Prostate gland (tissue), 2 donors: ENCODE measurements at places on chromosomes 5 and 9. TPM values are rescaled to one million over a fixed set of nuclear protein-coding genes. Genes with fewer than 3 reads are reported as not detected.
A peak's percentile ranks its signal among the peaks of the same experiment; 100 is the strongest.

Gene PCDHB10
- 3.5 TPM for total RNA-seq

Gene PFN3
- total RNA-seq, result not detected

Gene CATSPER3
- total RNA-seq, result 3.2 TPM

Gene CCNI2
- total RNA-seq, result not detected

Gene SYK
- 4.5 TPM for total RNA-seq

Gene SLC36A3
- total RNA-seq, result not detected

- no peaks in the 10 kb centered on the region for H3K4me1 ChIP-seq
- no peak overlapping the region for H3K4me3 ChIP-seq
- no peaks in the 10 kb centered on the region for H3K36me3 ChIP-seq
- no peak for DNase-seq
These were observed 984.1 kb downstream of the TLE4 start for GRCh38 chr9:80555782-80556325.

- no peak overlapping the region for H3K27ac ChIP-seq
- H3K27me3 ChIP-seq, result no peaks in the 10 kb centered on the region
- no peaks in the 10 kb centered on the region for H3K36me3 ChIP-seq
- no peaks in the 10 kb centered on the region for H3K4me1 ChIP-seq
- no peak overlapping the region for H3K4me3 ChIP-seq
These were observed 147.6 kb downstream of the CDH10 start for GRCh38 chr5:24497145-24497544.

DNA sequence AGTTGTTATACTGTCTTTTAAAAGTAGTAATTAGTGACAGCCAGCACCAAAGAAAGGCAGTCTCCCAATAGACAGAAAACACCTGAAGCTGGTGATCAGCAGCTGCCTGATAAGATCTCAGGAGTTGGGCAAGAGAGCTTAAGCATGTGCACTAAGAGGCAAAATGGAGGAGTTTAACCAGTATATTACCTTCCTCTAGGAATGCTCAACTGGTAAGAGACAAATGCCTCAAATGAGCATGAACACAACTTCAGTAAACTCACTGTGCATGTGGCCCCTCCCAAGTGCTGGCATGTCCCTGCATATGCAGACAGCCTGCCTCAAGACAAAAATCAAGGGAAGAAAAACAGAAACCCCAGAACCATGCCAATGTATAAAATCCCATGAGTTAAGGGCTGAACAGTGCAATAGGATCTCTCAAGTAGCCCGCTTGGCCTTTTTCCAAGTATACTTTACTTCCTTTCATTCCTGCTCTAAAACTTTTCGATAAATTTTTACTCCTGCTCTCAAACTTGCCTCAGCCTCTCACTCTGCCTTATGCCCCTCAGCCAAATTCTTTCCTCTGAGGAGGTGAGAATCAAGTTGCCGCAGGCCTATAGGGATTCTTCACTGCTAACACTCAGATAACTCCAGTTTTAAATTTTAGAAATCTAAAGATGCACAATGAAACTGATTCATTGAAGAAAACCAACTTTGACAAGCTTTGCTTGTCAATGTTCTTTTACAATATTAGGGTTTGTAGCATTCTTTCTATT lies 724.8 kb upstream of the RIOK2 start:
- no peaks in the 10 kb centered on the region for H3K27me3 ChIP-seq

DNA sequence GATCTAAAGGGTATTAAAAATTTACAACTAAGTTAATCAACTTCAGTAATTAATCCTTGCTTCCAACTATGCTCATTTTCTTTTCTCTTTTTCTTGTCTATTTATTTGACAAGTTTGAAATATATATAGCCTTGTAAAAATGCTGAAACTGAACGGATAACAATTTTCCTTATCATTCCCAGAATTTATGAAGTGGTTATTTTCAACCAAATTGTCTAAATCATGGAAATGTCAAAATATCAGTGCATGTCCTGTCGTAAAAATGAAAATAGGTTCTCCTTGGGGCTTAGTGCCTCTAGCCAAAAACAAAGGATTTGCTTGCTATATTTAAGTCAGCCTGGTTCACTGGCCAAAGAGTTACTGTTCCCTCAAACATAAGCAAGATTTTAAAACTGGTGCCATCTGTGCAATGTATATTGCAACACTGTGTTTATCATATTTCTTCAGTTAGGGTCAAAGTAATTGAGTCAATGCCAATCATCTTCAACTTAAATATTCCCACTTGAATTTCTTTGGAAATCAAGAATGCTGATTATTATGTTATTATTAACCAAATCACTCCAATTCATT lies 798.3 kb downstream of the MAT2B start:
- no peaks in the 10 kb centered on the region for H3K36me3 ChIP-seq
- no peak for DNase-seq
- H3K27ac ChIP-seq, result no peak overlapping the region
- no peaks in the 10 kb centered on the region for H3K4me1 ChIP-seq

- H3K27me3 ChIP-seq, result no peaks in the 10 kb centered on the region
- no peaks in the 10 kb centered on the region for H3K36me3 ChIP-seq
- no peak overlapping the region for H3K4me3 ChIP-seq
- no peak for DNase-seq
These were observed 6.9 kb downstream of the DNAI1 start for GRCh38 chr9:34465468-34465867.

- no peak overlapping the region for H3K27ac ChIP-seq
- H3K27me3 ChIP-seq, result no peaks in the 10 kb centered on the region
These were observed 1280.2 kb upstream of the C9orf72 start for GRCh38 chr9:28853477-28853876.

- H3K27me3 ChIP-seq, result no peaks in the 10 kb centered on the region
- no peak for DNase-seq
- no peak overlapping the region for H3K4me3 ChIP-seq
- peaks cover 2% of the 10 kb centered on the region for H3K4me1 ChIP-seq
- H3K36me3 ChIP-seq, result no peaks in the 10 kb centered on the region
These were observed 46.5 kb upstream of the SYNPO start for GRCh38 chr5:150593996-150594395.

DNA sequence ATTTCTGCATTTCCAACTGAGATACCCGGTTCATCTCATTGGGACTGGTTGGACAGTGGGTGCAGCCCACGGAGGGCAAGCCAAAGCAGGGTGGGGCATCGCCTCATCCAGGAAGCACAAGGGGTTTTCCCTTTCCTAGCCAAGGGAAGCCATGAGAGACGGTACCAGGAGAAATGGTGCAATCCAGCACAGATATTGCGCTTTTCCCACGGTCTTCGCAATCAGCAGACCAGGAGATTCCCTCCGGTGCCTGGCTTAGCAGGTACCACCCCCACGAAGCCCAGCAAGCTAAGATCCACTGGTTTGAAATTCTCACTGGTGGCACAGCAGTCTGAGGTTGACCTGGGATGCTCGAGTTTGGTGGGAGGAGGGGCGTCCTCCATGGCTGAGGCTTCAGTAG lies 527.0 kb downstream of the TLE1 start:
- H3K4me3 ChIP-seq, result no peak overlapping the region
- H3K36me3 ChIP-seq, result no peaks in the 10 kb centered on the region
- DNase-seq, result no peak
- no peak overlapping the region for H3K27ac ChIP-seq
- no peaks in the 10 kb centered on the region for H3K27me3 ChIP-seq

GRCh38 chr9:126151031-126151685 lies 175.5 kb upstream of the MVB12B start:
- DNase-seq, result no peak
- no peaks in the 10 kb centered on the region for H3K4me1 ChIP-seq
- peaks cover 5% of the 10 kb centered on the region for H3K27me3 ChIP-seq
- H3K27ac ChIP-seq, result no peak overlapping the region
- H3K36me3 ChIP-seq, result no peaks in the 10 kb centered on the region

- no peaks in the 10 kb centered on the region for H3K4me1 ChIP-seq
- H3K27ac ChIP-seq, result no peak overlapping the region
- DNase-seq, result no peak
- no peaks in the 10 kb centered on the region for H3K36me3 ChIP-seq
These were observed 509.7 kb upstream of the CLINT1 start for GRCh38 chr5:158368686-158369085.

- H3K4me1 ChIP-seq, result no peaks in the 10 kb centered on the region
- no peaks in the 10 kb centered on the region for H3K27me3 ChIP-seq
- DNase-seq, result no peak
- H3K4me3 ChIP-seq, result no peak overlapping the region
These were observed 9.0 kb downstream of the MYMK start for GRCh38 chr9:133515615-133516255.

DNA sequence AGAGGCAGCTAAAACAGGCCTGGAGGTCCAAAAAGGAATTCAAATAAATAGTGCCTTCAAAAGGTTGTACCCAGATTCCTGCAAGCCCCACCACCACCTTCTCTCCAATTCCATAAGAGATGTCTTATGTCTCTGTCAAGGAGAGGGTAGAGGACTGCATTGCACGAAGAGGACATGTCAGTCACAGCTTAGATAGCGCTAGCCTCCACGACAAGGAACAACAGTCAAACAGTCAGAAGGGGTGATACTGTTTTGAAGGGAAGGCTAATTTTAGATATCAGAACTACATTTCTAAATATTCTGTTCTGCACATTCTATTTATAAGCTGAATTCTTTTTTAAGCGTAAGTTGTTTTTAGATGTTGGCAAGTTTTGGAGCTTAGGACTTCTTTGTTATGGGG lies 34.2 kb downstream of the PLAC8L1 start:
- H3K4me3 ChIP-seq, result no peak overlapping the region
- no peak for DNase-seq
- H3K36me3 ChIP-seq, result no peaks in the 10 kb centered on the region
- H3K27me3 ChIP-seq, result no peaks in the 10 kb centered on the region
- H3K4me1 ChIP-seq, result no peaks in the 10 kb centered on the region

DNA sequence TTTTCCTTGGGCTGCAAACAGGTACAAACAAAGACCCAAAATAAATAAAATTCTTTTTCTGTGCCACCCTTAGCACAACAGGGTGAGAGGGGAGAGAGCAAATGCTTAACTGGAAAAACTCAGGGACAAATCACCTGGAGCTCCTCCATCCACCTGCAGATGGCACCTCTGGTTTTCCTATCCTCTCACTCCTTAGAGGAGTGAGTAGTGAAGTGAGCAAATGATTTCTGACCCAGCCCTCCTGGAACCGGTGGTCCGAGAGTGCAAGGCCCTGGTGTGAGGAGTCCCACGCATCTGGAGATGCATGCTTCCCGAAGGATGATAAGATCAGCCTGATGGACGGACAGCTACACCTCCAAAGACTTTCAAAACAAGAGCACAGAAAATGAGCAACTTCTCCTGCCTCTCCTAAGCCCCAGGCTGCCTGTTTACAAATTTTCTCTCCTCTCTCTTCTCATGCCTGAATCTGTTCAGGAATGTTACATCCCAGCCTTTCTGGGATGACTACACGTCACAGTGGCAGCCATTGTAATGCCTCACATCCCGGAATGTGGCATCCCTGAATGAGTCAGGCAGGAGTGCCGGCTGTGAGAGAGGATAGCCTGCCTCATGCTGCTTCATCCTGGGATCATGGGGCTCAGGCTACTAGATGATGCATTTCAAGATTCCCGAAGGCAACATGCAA lies 86.4 kb downstream of the ADRB2 start:
- DNase-seq, result no peak
- H3K4me3 ChIP-seq, result no peak overlapping the region
- no peaks in the 10 kb centered on the region for H3K27me3 ChIP-seq
- H3K27ac ChIP-seq, result no peak overlapping the region

GRCh38 chr9:98846879-98847278 lies 39.4 kb downstream of the GALNT12 start:
- no peaks in the 10 kb centered on the region for H3K27me3 ChIP-seq
- no peak overlapping the region for H3K4me3 ChIP-seq
- H3K4me1 ChIP-seq, result no peaks in the 10 kb centered on the region
- no peak overlapping the region for H3K27ac ChIP-seq
- no peak for DNase-seq
- H3K36me3 ChIP-seq, result no peaks in the 10 kb centered on the region

DNA sequence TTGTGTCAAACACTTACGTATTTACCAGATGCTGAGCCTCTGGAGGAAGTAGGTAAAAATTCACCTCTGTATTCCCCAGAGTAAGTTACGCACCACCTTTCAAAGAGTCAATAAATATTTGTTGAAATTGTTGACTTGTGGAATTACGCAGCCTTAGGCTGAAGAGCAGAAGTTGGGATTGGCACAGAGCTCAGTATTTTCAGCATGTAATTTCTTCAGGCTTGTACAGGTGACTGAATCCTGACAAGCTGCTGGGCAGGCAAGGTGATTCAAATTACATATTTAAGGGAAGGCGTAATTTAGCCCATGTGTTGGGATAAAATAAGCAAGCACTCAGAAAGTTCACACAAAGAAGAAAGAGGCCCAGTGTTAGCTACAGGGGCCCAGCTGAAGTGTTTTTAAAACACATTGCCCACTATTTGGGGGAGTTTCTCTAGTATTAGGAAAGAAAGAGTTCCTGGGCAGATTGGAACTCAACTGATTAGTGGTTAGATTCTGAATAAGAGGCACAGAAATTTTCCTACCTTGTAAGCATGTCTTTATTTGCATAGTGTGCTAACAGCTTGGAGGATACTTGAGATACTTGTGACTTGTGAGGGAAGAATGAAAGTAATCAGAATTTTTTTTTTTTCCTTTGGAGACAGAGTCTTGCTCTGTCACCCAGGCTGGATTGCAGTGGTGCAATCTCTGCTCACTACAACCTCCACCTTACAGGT lies 165.3 kb upstream of the FBXL7 start:
- no peak overlapping the region for H3K27ac ChIP-seq
- DNase-seq, result no peak
- H3K4me3 ChIP-seq, result no peak overlapping the region
- no peaks in the 10 kb centered on the region for H3K4me1 ChIP-seq
- H3K36me3 ChIP-seq, result no peaks in the 10 kb centered on the region

- H3K27me3 ChIP-seq, result no peaks in the 10 kb centered on the region
- H3K4me3 ChIP-seq, result peak overlapping the region; percentile 85
- H3K4me1 ChIP-seq, result peaks cover 4% of the 10 kb centered on the region
- no peak for DNase-seq
These were observed 464 bp downstream of the CEMIP2 start for GRCh38 chr9:71767776-71768321.

DNA sequence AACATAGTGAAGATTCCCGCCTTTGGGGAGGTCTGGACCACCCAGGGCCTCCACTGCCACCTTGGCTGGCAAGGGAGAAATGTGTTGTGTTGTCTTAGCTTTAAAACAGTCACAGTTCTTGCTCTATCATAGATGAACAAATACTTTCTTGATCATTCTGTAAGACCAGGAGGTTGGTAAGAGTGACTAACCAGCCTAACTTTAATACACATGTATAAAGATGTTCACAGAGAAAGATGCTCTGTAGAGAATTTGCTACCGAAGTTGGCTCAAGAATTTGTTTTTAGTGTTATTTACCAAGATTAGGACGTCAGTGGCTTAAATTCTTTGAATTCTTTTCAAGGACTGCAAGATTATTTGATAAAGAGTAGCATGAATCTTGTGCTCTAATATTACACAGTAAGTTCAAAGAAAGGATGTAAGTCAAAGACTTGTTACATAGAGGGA lies 28.4 kb downstream of the GLRX start:
- no peak overlapping the region for H3K4me3 ChIP-seq
- no peak overlapping the region for H3K27ac ChIP-seq
- no peaks in the 10 kb centered on the region for H3K36me3 ChIP-seq
- no peaks in the 10 kb centered on the region for H3K27me3 ChIP-seq
- no peak for DNase-seq
